Stimulated activated CD4-positive, alpha-beta T cell treated with anti-CD3 and anti-CD28 coated beads, TNF-alpha, amount 100 ng/mL, for 1 hour (primary cell): ENCODE measurements at places on chromosomes 2 and 18.
A peak's percentile ranks its signal among the peaks of the same experiment; 100 is the strongest.

DNA sequence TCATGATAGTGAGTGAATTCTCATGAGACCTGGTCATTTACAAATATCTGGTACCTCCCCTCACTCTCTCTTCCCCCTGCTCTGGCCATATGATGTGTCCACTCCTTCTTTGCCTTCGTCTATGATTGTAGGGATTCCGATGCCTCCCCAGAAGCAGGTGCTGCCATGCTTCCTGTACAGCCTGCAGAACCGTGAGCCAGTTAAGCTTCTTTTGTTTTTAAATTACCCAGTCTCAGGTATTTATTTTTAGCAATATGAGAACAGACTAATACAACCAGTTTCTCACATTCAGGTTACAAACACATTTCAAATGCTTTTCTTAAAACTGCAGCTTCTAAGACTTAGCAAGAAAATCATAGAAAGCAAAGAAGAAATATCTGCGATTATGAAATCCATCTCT lies 321.2 kb upstream of the CDH7 start:
- no peak for DNase-seq

- no peak for DNase-seq
Measured at GRCh38 chr18:37634516-37634915, 68.9 kb upstream of the CELF4 start.

DNA sequence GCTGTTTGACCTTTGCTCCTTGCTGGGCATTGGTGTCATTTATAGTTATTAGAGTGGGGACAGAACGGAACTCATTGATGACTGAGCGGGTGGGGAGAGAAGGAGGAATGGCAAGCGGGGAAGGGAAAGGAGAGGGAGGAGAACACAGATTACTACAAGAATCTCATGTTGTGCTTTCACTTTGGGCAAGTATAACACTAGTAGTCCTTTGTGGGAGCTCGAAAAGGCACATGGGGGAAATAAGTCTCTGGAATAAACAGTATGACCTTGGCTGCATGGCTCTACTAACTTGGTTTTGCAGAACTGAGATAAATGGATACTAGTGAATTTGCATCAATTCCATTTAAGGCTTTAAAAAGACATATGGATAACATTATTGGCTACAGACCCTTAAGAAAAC lies 161.7 kb upstream of the NABP1 start:
- no peak for DNase-seq

DNA sequence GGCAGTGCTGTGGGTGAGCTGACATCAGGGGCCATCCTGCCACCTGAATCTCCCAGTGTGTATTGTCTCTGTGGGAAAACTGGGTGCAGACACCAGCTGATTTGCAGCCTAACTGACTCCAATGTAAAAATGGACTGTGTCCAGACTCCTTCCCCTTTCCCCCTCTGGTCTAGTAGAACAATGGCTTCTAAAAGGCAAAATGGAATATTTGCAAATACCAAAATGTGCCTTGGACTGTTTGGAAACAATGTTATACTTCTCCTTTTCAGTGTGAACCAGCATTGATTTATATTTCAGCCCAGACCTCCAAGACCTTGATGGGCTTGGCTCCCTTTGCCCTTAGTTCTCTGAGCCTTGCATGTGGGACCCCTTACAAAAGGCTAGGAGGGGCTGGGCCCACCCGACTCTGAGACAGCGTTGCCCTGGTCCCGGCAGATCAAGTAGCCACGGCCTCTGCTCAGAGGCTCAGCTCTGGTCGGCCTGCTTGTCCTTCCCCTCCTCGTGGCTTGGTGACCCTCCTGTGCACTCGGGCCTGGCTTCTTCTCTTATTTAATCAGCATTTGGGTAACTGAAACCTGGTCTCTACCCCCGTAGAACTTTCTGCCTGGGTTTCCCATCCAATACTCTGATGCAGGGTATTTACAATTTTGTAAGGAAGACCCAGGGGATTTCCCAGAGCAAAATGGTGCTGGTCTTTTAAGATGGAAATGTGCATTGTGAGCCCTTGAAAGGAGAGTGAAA lies 18.0 kb upstream of the ACKR3 start:
- no peak for DNase-seq

- no peak for DNase-seq
Measured at GRCh38 chr2:168639441-168639898, 163.0 kb upstream of the NOSTRIN start.

DNA sequence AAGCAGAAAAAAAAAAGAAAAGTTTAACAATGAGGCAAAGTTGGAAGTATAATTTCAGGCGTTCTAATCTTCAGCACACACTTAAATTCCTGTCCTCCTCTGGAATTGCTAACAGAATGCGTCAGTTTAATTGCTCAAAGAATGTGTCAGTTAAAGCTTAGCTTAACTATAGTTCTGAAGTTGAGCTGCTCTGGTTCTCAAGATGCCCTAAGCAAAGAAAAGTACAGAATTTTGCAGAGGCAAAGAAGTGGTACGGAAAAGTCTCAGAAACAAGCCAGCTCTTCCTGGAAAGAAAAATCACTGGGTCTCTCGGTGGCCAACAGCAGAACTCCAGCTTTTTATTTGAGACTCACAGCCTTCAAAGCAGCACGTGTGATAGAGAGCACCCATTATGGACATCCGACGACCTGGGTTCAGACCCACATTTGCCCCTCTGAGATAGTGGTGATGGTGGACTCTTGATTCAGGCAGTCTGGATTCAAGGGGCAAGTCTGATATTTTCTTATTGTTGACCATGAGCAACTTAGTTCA lies 22.2 kb upstream of the MYO3B start:
- DNase-seq, result no peak

DNA sequence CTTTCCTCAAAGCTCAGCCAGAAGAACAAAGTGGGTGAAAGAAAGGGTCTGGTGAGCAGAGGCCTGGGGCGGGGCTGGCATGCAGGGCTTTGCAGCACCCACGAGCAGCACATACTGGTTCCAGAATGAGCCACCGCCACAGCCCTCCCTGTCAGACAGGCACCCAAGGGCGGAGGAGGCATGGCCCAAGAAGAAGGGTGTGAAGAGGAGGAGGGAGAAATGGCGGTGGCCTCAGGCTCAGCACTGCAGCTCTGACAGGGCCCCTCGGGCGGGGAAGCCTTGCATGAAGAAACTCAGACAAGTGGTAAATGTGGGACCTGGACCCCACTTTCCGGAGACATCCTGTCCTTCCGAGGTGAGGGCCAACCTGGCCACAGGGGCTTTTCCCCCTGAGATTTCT lies 15.7 kb downstream of the FAM228A start:
- DNase-seq, result no peak

GRCh38 chr2:170324640-170325046 lies 146.7 kb downstream of the MYO3B start:
- peak; percentile 4 for DNase-seq

DNA sequence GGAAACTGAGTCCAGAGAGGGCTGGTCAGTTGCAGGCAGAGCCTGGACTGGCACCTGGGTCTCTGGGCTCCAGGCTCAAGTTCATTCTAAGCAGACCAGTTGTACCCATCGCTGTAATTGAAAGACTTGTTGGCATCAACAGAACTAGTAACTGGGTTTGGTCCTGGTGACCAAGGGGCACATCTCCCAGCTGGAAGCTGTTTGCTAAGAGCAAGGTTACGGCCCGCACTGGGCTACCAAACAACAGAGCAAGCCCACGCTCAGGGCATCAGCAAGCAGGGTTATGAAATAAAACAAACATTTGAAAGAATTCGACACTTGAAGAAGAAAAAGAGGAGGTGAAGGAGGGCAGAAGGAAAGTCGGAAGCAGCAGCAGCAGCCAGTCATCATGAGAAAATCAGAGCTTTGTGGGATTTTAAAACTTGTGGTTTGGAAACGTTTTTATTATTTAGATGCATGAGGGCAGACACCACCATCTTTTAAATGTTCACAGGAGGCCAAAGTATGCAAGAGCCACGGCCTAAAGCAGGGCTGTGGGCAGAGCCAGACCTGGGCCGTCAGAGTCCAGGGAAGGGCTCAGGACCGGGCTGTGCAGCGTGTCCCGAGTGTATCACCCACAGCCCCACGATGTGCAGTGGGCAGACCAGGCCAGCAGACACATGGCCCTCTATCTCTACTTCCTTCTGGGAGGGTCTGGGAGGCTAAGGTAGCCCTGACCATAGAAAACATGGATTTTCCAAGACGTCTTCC lies 220.3 kb downstream of the BCL2 start:
- no peak for DNase-seq

DNA sequence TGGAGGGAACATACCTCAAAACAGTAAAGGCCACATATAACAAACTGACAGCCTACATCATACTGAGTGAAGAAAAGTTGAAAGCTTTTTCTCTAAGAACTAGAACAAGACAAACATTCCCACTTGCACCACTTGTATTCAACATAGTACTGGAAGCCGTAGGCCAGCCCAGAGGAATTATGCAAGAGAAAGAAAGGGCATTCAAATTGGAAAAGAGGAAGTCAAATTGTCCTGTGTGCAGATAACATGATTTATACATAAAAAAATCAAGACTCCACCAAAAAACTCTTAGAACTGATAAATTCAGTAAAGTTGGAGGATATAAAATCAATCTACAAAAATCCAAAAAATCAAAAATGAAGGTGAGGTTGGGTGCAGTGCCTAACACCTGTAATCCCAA lies 8.0 kb upstream of the KDM3A start:
- DNase-seq, result no peak

- DNase-seq, result no peak
Measured at GRCh38 chr2:231241755-231242507, 43.5 kb downstream of the ARMC9 start.

GRCh38 chr2:12343141-12343540 lies 373.6 kb upstream of the TRIB2 start:
- DNase-seq, result no peak

GRCh38 chr2:135791418-135792190 lies 45.4 kb downstream of the LCT start:
- no peak for DNase-seq

GRCh38 chr2:80238692-80239469 lies 65.7 kb downstream of the LRRTM1 start:
- no peak for DNase-seq

- no peak for DNase-seq
Measured at GRCh38 chr18:45764000-45764686, 40.2 kb downstream of the SLC14A1 start.
